ENCODE measurements at places on chromosomes 5 and 9. TPM values are rescaled to one million over a fixed set of nuclear protein-coding genes. Genes with fewer than 3 reads are reported as not detected.
A peak's percentile ranks its signal among the peaks of the same experiment; 100 is the strongest.

Gene IFNA21
- not detected for total RNA-seq

Gene TGFBR1
- total RNA-seq: 52.4 TPM

Gene SPARC
- total RNA-seq: 438 TPM

Gene FAM153A
- not detected for total RNA-seq

Gene ADAMTS2
- total RNA-seq: 5.2 TPM

Gene PKN3
- 15.2 TPM for total RNA-seq

Gene LRRC14B
- total RNA-seq: not detected

DNA sequence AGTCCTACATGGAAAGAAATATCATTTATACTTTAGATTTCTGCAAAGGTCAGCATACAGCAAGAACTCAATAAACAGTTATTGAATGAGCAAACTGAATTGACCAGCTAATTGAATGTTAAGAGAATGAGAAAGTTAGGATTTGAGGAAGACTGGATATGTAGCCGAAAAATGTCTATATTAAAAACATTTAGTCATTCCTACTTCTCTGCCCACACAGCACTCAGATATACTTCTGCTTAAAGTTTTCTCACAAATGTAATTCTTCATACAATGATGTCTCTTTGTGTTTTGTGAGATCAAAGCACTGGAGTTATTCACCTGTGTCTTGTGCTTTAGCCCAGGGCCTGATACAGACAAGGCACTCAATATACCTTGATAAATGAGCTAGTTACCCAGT is 188.6 kb downstream of the PARP8 start:
- H3K27ac ChIP-seq: no peak overlapping the region
- no peaks in the 10 kb centered on the region for H3K27me3 ChIP-seq
- no peak for DNase-seq
- H3K4me3 ChIP-seq: no peak overlapping the region

GRCh38 chr9:34628656-34629490 is at the start of gene ARID3C:
Gene ARID3C (minus strand): TSS chr9:34629066. CDS start chr9:34628014, 1,052 bp downstream.
- peaks cover 18% of the 10 kb centered on the region for H3K4me1 ChIP-seq
- peak within 1 kb of the TSS; percentile 9 for H3K4me3 ChIP-seq
- H3K27ac ChIP-seq: no peak within 1 kb of the TSS
- H3K36me3 ChIP-seq: no peaks in the 10 kb centered on the region
- no peak for DNase-seq

DNA sequence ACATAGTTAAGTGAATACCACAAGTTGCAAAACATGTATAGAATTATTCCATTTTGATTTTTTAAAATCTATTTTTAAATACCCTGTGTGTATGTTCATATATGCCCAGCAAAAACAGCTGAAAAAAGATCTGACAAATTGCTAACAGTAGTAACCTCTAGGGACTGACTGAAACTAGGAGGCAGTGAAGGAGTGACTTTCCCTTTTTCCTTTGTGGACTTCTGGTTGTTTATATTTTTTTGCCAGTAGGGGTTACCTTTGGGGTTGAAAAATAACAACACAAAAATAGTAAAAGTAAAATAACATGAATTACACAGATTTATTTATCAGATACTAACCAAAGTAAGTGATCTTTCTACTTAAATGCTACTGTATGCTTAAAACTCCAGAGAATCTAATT is 2.9 kb downstream of the MEGF9 start:
- H3K27ac ChIP-seq: no peak overlapping the region
- H3K27me3 ChIP-seq: peaks cover 17% of the 10 kb centered on the region
- no peak for DNase-seq
- no peaks in the 10 kb centered on the region for H3K4me1 ChIP-seq
- no peak overlapping the region for H3K4me3 ChIP-seq

GRCh38 chr5:73722231-73722630 is 96.2 kb downstream of the ARHGEF28 start:
- no peak overlapping the region for H3K4me3 ChIP-seq
- no peaks in the 10 kb centered on the region for H3K27me3 ChIP-seq
- H3K27ac ChIP-seq: no peak overlapping the region
- H3K4me1 ChIP-seq: no peaks in the 10 kb centered on the region
- DNase-seq: no peak

- peaks cover 4% of the 10 kb centered on the region for H3K4me1 ChIP-seq
- no peak for DNase-seq
- H3K4me3 ChIP-seq: no peak overlapping the region
- peaks cover 12% of the 10 kb centered on the region for H3K27me3 ChIP-seq
- no peak overlapping the region for H3K27ac ChIP-seq
These were observed 3.7 kb downstream of the GSN start for GRCh38 chr9:121271368-121272341.

GRCh38 chr5:147819261-147819770 is 12.2 kb downstream of the SPINK1 start:
- no peaks in the 10 kb centered on the region for H3K4me1 ChIP-seq
- no peak overlapping the region for H3K27ac ChIP-seq
- no peaks in the 10 kb centered on the region for H3K36me3 ChIP-seq
- no peaks in the 10 kb centered on the region for H3K27me3 ChIP-seq
- no peak overlapping the region for H3K4me3 ChIP-seq

DNA sequence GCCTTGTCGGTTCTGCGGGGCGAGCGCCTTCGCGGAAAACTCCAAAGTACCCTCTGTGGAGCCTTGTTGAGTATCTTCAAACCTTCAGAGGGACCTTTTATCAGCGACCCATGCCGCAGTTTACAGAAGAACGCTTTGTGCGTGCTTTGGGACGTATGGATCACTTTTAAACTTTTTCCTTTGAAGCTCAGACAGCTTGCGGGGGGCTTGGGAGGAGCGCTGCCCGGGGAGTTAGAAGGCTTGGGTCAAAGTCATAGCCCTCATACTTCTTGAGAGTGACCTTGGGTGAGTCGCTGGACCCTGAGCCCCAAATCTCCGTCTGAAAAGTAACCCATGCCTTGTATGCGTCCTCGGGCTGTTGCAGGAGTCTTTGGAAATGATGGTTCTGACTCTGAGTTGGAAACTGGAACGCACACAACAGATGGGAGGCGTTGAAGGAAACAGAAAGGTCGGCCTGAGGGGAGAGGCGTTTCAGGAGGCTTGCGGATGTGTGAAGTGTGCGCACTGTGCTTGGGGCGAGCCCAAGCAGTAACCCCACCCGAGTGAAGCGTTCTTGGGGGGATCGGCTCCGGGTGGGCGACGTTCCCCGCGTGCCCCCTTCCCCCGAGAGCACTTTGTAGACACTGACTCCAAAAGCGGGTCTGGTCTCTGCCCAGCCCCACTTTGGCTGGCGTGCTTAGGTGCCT is 661 bp upstream of the SLC25A51 start:
- peak overlapping the region; percentile 74 for H3K4me3 ChIP-seq
- H3K36me3 ChIP-seq: no peaks in the 10 kb centered on the region
- 0 out of 2 replicates have a peak, but pooled peaks cover 6% of the 10 kb centered on the region for H3K4me1 ChIP-seq

DNA sequence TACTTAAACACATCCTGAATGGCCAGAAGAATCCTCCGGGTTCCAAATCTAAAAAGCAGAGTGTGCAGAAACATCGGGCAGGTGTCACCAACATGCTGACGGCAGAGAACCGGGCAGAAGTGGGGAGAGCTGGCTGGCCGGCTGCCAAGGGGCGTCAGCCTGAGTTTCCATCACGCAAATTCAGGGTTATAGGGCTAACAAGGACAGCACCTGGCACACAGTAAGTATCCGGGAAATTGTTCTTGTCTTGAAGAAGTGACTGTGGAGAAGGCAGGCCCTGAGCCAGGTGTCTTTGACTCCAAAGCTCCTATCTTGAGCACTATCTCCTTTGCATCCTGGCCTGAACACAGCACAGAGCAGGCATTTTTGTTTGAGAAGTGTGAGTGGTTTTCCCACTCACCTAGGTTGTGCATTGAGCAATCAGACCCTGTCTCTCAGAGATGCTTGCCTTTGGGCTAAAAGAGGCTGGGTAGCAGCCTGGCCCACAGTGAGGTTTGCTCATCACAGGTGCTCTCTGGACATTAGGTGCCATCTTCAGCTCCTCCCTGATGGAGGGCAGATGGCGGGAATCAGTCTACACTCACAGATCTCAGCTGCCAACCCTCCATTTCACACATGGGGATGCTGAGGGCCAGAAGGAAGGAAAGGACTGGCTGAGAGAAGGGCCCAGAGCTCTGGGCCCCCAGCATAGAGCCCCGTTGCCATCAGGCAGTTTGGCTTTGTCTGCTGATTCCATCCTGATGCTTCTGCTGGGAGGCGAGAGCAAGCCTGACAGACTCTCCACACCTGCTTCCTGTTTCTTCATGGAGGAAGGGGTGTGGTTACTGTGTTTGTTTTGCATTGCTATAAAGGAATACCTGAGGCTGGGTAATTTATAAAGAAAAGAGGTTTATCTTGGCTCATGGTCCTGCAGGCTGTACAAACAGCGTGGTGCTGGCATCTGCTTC is 52.8 kb downstream of the WHRN start:
- DNase-seq: no peak
- peaks cover 5% of the 10 kb centered on the region for H3K4me1 ChIP-seq
- H3K36me3 ChIP-seq: no peaks in the 10 kb centered on the region
- H3K27ac ChIP-seq: no peak overlapping the region
- H3K27me3 ChIP-seq: no peaks in the 10 kb centered on the region
- no peak overlapping the region for H3K4me3 ChIP-seq

GRCh38 chr9:18665947-18666346 is 192.0 kb downstream of the ADAMTSL1 start:
- DNase-seq: no peak
- no peaks in the 10 kb centered on the region for H3K27me3 ChIP-seq
- H3K36me3 ChIP-seq: no peaks in the 10 kb centered on the region
- H3K27ac ChIP-seq: no peak overlapping the region
- H3K4me1 ChIP-seq: no peaks in the 10 kb centered on the region

GRCh38 chr5:168312606-168313295 is 21.3 kb downstream of the WWC1 start:
- H3K27me3 ChIP-seq: peaks cover 3% of the 10 kb centered on the region
- H3K27ac ChIP-seq: no peak overlapping the region
- H3K36me3 ChIP-seq: no peaks in the 10 kb centered on the region
- no peak for DNase-seq

Data from H1 (cell line).